Liver (tissue), 10 donors: ENCODE measurements at places on chromosomes 6 and 20.

GRCh38 chr6:48048451-48049146, 62.4 kb downstream of the PTCHD4 start:
- DNase-seq = no peak

- DNase-seq = no peak
Observed at GRCh38 chr6:157069585-157069984, 253.7 kb downstream of the TMEM242 start.

DNA sequence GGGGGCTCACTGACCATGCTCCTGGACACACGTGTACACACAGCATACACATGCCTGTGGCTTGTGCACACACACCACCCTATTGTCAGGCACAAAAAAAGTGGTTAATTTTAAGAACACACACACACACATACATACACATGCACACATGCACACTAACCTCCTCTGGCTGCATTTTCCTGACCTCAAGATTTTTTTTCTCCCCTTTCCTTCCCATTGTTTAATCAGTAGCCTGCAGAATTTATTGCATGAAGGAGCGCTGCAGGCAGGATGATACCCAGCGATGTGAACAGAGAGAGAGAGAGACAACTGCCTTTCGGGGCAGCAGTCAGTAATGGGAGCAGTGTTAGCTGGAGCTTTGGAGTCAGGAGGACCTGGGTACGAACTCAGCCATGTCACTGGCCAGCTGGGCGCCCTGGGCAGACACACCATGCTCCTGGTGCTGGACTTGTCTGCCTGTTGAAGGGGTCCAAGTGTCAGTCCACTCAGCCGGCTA, 990 bp upstream of the TRAF3IP2 start:
- no peak for DNase-seq

GRCh38 chr6:149140910-149141290, 176.6 kb upstream of the TAB2 start:
- no peak for DNase-seq

GRCh38 chr6:75334266-75335040, 49.9 kb upstream of the TMEM30A start:
- DNase-seq = no peak

DNA sequence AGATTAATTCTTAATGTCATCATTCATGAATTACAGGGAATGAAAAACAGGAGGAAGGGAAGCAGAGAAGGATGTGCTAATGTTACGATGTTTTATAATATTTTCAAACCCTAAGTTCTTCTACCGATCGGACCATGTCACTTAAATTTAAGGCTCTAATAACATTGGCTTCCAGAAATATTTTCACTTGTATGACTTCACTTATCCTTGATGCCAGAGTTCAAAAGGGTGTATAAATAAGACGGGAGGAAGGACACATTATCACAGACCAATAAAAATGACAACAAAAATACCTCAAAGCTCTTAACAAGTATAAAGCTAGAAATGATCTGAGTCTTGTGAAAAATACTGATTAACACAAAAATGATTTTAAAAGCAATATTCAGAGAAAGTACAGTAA, 370.4 kb upstream of the CITED2 start:
- no peak for DNase-seq

GRCh38 chr6:4856785-4857184, 80.6 kb downstream of the CDYL start:
- DNase-seq = no peak

DNA sequence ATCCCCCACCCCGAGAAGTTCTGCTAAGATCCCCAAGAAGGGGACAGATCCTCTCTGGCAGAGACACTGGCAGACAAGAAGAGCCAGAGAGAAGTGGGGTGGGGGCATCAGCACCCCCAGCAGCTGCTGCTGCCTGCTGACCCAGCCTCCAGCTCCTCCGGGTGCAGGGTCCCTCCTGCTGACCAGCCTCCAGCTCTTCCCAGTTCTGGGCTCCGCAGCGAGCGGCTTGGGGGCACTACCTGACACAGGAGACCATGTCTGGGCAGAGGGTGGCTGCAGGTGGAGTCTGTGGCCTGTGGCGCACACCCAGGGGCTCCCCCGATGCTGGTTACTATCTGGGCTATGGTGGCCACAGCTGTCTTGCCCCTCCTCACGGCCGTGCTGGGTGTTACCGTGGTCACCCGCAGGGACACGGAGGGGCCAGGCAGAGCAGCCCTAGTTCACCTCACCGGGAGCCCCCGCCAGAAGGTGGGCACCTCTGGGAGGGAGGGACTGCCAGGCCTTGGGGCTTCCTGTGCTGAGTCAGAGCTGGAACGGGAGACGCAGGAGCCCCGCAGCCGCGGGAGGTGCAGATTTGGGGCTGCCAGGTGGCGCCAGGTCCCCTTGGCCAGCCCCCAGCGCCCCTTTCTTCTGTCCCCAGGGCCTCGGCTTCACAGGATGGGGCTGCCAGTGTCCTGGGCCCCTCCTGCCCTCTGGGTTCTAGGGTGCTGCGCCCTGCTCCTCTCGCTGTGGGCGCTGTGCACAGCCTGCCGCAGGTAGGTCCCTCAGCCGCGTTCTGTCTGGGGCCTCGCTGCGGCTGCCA, 630 bp downstream of the LIME1 start:
- peak; percentile 35 for DNase-seq

GRCh38 chr6:64591676-64592036, 956.1 kb downstream of the PHF3 start:
- DNase-seq = no peak

- no peak for DNase-seq
Observed at GRCh38 chr6:22435151-22435550, 134.2 kb upstream of the HDGFL1 start.

GRCh38 chr20:9581509-9581908, 67.1 kb downstream of the LAMP5 start:
- DNase-seq = no peak

DNA sequence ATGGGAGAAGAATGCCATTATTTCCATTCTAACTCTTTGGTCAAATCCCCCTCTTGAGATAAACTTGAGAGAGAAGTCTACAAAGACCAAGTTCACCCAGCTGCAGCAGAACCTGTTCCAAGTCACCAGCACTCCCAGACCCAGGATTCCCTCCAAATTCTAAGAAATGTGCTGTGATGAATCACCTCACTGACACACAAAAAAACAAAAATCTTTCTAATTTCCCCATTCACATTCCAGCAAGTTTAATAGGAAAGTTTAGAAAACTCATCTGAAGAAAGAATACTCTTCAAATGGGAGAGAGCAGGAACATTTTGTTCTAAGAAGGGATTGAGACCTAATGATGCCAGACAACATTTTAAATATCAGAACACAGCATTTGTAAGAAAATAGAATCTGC, 213.6 kb upstream of the PLCB4 start:
- no peak for DNase-seq

DNA sequence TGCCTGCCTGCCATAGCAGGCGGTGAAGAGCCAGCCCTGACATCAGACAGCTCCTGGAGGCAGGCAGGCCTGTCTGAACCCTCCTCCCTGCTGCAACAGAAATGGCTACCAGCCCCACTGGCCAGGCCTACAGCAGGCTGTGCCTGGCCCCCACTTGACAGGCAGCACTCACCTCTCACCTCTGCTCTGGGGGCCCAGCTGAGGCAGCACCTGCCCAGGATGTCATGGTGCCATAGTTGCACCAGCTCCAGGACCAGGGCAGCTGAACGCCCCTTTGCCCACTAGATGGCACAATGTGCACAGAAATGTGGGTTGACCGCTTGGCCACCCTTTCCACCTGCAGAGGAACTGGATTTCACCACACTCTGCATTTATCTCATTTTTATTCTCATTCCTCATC, 30.6 kb downstream of the MRPL14 start:
- peak; percentile 79 for DNase-seq

DNA sequence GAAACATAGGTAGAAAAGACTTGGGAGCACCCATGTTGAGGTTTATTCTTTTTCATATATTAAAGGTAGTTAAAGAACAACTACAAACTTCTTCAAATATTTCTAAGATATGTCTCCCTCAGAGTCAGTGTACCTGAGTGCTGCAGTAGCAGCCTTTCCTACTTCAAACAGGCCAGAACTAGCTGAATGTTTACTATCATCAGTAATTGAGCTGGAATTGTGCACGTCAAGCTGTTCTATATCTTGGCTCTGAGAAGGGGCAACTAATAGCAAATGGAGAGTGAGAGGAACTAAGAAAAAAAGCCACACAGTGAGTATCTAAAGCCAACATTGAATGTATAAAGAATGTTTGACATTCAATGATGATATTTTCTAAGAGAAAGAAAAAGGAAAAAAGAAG, 21.7 kb downstream of the MTCL3 start:
- no peak for DNase-seq

- no peak for DNase-seq
Observed at GRCh38 chr20:25685276-25686080, 11.2 kb downstream of the ZNF337 start.

GRCh38 chr6:92763274-92763584, 656.1 kb downstream of the EPHA7 start:
- no peak for DNase-seq

- no peak for DNase-seq
Observed at GRCh38 chr6:96940322-96940721, 15.8 kb downstream of the KLHL32 start.

DNA sequence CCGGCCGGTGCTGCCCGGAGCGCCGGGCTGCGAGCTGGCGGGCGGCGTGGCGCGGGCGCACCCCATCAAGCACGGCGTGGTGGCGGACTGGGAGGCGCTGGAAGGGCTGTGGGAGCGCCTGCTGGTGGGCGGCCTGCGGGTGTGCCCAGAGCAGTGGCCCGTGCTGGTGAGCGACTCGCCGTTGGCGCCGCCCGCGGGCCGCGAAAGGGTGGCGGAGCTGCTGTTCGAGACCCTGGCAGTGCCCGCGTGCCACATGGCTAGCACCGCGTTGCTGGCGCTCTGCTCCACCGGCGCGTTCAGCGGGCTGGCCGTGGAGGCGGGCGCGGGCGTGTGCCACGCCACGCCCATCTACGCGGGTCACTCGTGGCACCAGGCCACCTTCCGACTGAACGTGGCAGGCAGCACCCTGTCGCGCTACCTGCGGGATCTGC, 517 bp downstream of the ACTL10 start:
- DNase-seq = no peak

- DNase-seq = no peak
Observed at GRCh38 chr6:111667931-111668330, 62.3 kb upstream of the TRAF3IP2 start.

- no peak for DNase-seq
Observed at GRCh38 chr6:139608466-139609261, 234.2 kb upstream of the CITED2 start.

GRCh38 chr20:13632431-13632830, 6.3 kb downstream of the TASP1 start:
- DNase-seq = no peak

DNA sequence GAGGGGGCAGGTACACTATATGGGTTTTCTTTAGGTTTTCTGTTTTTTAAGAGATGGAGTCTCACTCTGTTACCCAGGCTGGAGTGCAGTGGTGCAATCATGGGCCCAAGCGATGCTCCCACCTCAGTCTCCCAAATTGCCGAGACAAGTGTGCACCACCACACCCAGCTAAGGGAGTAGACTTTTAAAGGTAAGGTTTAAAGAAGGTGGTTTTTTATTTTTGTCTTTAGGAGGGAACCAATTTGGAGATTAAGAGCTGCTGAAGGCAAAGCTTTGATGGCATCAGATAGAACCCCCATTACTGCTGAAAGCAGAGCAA, 7.9 kb downstream of the SRSF6 start:
- no peak for DNase-seq

- DNase-seq = no peak
Observed at GRCh38 chr6:26328265-26328844, 36.6 kb upstream of the BTN3A2 start.

DNA sequence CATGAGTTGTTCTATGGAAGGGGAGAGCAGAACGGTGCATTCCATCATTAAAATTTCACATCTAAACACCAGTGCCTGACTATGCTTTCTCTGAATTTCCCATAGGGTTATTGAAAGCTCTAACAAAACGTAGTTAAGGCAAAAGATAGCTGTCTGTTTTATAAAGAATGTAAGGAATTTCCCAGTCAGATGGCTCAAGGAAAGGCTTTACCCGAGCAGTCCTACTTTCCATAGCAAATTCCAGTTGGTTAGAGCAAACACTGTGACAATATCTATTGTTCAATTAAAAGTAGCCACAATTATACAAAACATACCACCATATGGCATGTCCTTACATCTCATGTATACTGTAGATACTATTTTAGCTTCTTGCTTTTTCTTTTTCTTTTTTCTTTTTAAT, 1059.5 kb upstream of the FLRT3 start:
- no peak for DNase-seq

GRCh38 chr6:7134999-7135745, 27.4 kb downstream of the RREB1 start:
- no peak for DNase-seq

DNA sequence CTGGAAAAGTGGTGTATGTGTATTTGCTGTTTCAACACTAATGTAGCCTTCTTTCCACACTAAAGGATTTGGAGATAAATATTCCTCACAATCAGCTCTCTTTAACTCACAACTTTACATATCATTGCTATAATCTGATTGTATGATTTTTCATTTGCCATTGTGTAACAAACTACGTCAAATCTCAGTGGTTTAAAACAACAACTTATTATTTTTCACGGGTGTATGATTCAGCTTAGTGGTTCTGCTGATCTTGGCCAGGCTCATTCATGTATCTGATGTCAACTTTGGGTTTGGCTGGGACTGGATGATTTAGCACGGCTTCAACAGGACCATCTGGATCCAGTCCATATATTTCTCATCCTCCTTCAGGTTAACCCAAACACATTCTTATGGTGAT, 55.4 kb upstream of the TMX4 start:
- no peak for DNase-seq

DNA sequence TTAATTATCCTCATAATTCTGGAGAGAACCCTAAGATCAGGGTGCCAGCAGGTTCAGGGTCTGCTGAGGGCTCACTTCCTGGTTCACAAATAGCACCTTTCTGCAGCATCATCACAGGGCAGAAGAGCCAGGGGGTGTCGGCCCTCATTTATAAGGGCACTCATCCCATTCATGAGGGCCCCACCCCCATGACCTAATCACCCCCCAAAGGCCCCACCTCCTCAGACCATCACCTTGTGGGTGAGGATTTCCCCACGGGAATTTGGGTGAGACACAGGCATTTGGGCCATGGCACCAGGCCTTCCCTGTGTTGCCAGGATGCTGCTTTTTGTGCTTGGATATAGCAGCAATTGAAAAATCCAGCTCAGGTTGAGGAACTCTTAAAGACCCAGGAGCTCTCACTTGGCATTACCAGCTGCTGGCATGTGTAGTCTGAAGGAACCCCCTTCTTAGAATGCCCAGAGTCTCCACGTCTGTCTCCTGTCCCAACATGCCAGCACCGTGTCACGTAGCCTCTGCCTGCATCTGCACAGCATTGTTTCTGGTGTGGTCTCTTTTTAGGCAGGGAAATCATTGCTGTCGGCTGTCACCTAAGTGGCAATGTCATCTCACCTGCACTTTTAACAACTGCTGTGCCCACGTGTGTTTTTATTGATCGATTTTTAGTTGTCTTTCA, 71.5 kb downstream of the RPP40 start:
- DNase-seq = no peak

GRCh38 chr20:5434116-5434515, 117.4 kb upstream of the PROKR2 start:
- no peak for DNase-seq
